ENCODE measurements at places on chromosomes 1 and 21.

DNA sequence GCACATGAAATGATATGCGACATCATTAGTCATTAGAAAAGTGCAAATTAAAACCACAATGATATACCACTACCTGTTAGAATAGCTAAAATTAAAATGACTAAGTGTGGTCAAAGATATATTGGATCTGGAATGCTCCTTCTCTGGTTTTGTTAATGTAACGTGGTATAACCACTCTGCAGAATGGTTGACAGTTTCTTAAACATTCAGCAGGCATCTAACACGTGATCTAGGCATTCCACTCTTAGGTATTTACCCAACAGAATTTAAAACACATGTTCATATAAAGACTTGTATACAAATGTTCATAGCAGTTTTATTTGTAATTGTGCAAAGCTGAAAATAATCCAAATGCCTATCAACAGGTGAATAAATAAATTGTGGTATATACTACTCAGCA is 165.0 kb upstream of the PLXNA2 start:
- DNase-seq: no peak

DNA sequence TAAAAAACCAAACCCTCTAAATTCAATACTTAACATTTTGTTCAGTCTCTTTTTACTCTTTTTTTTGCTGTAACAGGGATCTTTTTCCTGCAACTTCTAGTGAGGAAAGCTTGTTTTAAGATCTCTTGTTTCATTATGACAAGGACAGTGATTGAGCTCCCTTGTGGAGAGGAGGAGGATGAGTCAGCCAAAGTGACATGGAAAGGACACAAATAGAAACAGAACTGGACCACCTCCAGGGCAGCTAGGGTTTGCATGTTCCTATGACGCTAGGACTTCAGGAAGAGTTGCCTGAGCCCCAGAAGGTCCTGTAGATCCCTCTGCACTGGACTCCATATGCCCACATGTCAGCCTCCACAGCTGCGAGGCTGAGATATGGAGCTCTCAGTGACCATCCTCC is 212.6 kb upstream of the FAM78B start:
- no peak for DNase-seq

DNA sequence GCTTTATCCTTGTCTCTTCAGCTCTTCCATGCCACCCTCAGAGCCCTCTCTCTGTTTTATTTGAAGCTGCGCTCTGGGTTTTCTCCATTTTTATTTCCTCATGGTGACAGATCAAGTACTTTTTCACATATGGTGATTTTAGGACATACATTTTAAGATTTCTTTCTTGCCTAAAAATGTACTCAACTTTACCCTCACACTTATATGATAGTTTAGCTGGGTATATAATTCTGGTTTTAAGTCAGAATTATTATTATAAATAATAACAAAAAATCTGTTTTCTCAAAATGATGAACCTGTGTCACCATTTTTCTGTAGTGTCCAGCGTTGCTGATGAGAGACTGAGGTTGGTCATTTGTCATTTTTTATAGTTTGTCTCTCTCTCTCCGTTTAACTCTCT is 754 bp upstream of the KRTAP10-5 start:
- no peak for DNase-seq

GRCh38 chr1:160540859-160541233 is 17.8 kb upstream of the SLAMF6 start:
- no peak for DNase-seq

DNA sequence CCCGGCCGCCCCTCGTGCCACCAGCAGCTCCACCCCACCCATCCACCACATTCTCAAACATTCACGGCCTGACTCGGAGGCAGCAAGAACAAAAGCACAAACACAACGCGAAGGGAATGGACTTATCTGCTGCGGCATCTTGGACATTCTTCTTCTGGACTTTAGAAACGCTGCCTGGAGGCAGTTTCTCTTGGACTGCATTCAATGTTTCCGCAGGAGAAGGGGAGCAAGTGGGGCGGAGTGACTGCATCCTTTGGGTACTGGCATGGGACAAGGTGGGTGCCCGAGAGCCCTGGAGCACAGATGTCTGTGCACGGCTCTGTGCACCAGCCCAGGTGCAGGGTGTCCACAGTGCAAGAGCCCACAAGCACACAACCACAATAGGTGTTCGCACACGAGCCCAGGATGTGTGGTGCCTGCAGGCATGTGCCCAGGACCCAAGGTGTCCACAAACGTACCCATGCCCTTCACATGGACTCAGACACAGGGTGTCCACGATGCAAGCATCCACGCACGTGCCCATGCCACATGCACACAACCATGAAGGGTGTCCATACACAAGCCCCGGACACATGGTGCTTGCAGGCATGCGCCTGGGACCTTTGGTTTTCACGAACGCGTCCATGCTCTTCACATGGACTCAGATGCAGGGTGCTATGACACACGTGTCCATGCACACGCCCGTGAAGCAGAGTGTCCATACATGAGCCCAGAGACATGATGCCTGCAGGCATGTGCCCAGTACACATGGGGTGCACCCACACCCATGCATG is 53.6 kb downstream of the WNT9A start:
- DNase-seq: no peak

GRCh38 chr1:67564193-67564592 is 120.8 kb upstream of the GADD45A start:
- DNase-seq: no peak

GRCh38 chr21:25304611-25305010 is 302.7 kb downstream of the MRPL39 start:
- no peak for DNase-seq

DNA sequence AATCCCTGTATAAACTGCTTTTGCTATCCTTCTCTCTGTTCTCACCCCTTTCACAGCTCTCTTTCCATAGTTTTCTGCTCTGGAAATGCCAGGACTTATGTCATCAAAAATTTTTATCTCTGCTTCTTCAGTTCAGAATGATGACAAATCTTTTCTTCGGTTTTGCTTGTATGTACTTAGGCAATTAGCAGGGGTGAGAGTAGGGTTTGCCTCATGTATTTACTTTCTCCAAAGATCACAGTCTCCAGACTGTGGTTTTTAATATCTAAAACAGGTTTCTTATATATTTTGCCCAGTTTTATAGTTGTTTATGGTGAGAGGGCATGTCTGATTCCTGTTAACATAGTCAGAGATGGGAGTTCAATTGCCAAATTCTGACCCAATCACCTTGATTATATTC is 235.4 kb upstream of the LYPLAL1 start:
- DNase-seq: no peak

DNA sequence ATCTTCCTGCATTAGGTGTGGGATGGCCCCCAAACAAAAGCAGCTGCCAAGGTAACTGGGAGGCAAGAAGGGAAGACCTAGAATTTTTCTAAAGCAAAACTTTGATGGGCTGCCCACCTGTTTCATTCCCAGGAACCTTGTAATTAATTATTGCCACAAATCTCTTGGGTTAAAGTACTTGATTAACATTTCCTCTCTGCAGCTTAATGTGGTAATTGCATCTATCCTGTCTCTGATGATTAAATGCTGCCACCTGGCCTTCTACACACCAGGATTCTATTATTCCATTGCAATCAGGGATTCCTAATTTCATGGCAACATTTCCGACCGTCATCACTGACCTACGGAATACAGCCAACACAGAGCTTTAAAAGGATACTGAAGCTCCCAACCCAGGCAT is 68.3 kb upstream of the RC3H1 start:
- DNase-seq: no peak

DNA sequence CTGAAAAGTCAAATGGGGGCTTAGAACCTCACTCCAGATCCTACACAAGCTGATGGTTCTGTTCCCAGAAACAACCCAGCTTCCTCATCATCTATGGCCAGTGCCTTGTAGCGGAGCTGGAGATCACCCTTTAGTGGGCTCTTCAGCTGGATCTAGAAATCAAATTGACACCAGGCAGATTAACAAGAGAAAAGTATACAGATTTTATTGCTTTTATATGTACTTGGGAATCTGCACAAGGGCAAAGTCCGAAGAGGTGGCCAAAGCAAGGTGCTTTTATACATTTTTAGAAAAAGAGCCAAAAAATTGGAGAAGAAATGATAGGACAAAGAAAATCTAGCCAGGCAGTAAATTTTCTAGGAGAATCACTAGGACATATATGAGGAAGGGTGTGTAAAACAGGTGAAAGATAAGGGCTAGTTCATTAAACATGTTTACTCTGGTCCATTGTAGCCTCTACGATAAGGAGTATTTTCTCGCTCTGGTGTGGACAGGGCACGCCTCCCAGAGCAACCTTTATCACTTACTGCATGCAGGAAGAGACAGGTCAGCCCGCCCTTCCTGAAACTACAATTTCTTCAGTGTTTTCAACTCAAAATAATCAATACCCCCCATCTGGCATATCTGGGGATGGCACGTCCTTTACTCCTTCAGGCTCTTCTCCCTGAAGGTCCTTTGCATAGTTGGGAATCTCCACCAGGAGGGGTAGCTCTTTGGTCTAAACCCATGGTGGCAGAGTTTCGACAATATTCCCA is 14.0 kb upstream of the LGALS8 start:
- no peak for DNase-seq

GRCh38 chr1:193944454-193944853 is 758.0 kb upstream of the B3GALT2 start:
- no peak for DNase-seq

- no peak for DNase-seq
Observed at GRCh38 chr1:12006167-12006921, 13.0 kb upstream of the MIIP start.

GRCh38 chr21:15276243-15276642 is 211.4 kb upstream of the NRIP1 start:
- DNase-seq: no peak

DNA sequence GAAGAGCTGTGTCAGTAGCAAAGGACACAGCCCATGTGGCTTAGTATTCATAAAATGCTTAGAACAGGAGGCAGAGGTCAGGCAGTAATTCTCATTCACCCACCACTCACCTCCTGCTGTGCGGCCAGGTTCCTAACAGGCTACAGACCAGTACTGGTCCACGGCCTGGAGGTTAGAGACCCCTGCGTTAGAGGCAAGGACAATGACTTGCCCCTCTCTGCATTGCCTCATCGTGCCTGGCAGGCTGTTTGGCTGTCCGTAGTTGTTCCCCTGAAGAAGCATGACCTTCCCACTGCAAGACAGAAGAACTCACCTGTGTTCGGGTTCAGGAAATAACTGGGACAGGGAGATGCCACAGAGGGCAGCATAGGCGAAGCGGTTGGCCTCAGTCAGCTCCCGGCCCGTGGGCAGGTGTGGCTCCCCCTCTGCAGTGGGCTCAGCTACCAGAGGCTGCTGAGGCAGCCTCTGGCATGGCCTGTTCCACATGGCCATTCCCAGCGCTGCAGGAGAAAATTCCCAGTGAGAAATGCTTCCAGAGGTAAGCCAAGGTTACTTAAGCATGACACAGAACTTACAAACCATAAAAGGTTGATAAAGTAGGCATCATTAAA is 19.3 kb downstream of the TMCO4 start:
- no peak for DNase-seq

GRCh38 chr1:205371871-205372660 is 15.3 kb upstream of the KLHDC8A start:
- no peak for DNase-seq

DNA sequence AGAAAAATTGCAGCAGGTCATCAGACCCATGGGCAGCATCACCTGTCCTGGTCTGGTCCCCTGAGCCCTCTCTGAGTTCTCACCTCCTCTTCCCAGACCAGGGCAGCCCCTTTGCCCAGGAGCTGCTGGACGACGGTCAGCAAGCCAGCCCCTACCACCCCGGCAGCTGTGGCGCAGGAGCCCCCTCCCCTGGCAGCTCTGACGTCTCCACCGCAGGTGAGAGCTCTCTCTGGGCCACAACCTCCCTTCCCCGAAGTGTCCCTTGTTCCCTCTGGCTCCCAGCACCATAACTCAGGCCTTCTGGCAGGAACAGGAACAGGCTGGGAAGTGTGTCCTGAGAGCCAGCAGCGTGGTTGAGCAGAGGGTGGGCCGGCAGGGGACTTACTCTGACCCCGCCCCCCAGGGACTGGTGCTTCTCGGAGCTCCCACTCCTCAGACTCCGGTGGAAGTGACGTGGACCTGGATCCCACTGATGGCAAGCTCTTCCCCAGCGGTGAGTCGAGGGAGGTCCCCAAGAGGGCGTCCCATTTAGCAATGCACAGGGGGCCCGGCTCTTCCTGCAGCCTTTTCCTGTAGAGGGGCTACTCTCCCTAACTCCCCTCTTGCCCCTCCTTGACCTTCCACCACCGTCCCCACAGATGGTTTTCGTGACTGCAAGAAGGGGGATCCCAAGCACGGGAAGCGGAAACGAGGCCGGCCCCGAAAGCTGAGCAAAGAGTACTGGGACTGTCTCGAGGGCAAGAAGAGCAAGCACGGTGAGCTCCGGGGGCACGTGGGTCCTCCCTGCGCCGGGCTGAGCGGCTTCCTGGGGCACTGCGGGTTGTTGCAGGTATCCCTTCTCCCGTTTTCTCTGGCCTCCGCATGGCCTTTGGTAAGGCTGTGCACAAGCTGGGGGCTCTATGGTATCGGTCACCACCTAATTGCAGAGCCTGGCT is 2.4 kb downstream of the ELF3 start:
- DNase-seq: no peak

GRCh38 chr1:43469932-43470331 is 16.2 kb upstream of the HYI start:
- DNase-seq: no peak

DNA sequence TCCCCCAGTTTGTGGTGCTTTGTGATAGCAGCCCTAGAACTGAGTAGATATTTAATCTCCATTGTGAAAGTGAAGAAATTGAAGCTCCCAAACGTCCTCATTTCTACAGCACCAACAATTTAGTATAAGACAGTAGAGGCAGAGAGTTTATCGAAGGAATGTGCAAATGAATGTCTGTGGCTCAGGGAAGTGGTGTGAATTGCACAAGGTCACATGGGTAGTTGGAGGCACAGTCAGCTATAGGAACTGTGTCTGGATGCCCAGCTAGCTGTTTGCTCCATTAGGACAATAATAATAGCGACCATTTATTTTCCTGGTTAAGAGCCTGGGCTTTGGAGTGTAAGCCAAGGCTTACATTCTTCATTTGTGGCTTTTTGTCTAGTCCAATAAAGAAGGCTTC is 144.4 kb upstream of the USP24 start:
- no peak for DNase-seq

- no peak for DNase-seq
Observed at GRCh38 chr1:200116324-200116723, 88.8 kb downstream of the NR5A2 start.

DNA sequence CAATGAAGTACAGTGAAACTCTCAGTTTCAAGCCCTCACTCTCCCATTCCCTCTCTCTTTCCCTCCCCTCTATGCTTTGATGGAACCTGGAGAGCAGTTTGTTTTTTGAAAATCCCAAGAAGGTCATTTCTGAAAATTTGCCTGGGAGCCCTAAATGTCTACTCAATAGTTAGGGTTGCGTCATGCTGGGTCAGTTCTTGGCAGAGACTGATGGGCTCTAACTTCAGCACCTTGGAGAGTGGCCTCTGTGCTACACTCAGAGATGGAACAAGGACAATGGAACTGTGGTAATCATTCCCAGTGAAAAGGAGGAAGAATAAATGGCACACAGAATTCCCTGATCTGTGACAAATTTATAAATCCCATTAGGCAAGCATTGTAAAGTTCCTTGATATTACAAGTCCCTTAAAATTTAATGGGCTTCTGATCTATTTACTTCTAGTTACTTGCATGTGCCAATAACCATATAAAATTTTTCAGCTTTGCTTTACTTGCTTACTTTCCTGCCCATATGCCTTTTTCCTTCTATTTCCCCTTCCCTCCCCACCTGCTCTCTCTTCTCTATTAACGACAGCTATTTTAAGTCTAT is 182.9 kb upstream of the KCND3 start:
- no peak for DNase-seq

All from GM12892 (cell line).